ENCODE measurements at places on chromosomes 5 and 9. TPM values are rescaled to one million over a fixed set of nuclear protein-coding genes. Genes with fewer than 3 reads are reported as not detected.

DNA sequence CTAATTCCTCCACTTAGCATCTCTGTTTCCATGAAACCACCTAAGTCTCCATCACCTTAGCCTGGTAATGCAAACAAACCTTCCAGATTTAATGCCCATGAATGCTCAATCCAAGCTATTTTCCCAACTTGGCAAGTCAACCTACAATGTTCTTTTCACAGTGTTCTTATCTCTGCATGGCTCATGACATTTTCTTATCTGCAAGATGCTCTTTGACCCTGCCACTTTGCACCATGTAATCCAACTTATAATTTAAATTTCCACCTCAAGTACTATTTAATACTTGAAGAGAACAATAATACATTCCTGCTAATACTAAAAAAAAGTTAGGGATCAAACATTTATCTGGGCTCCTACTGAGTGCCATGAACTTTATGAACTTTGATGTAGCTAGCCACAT is 164.3 kb downstream of the TMEM232 start:
- DNase-seq = no peak

DNA sequence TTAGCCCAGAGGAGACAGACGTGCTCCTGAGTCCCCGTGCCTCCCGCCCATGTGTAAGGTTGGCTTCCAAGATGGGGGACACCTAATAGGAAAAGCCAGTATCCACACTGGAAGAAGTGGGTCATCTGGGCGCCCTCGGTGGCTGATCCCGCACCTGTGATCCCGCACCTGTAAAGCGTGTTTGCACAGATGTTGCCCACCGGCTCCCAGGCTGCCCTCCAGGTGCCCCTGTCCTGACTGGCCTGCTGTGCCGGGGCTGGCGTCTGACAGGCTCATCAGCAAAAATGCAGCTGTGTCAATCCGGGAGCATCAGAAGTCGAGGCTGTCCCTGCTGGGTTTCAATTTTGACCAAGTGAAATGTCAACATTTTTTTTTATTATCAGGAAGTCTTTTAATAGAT is 88.5 kb downstream of the IRX1 start:
- DNase-seq = no peak

GRCh38 chr5:122816756-122817155 is 28.7 kb upstream of the SNX24 start:
- DNase-seq = no peak

GRCh38 chr5:1511651-1512540 is 11.9 kb downstream of the LPCAT1 start:
- DNase-seq = peak; percentile 38

SLC34A1 gene
- total RNA-seq = not detected

GRCh38 chr5:32812399-32812798 is 101.3 kb downstream of the NPR3 start:
- DNase-seq = no peak

SPINK4 gene
- total RNA-seq = not detected

DNA sequence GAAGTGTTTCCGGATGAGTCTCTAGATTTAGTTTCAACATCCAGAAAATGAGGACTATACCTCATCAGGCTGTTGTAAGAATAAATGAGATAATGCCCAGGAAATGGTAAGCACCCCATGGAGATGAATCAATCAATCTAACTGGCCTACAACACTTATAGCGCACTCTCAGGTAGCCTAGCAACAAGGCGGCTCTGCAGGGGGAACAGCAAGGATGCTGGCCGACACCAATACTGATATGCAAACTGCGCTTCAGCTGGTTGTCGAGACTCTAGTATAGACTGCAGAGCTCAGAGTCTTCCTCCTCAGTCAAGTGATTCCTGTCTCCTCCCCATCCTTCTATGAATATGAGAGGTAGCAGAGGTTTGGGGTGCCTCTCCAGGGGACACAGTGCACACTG is 218.8 kb upstream of the WWC1 start:
- no peak for DNase-seq

DNA sequence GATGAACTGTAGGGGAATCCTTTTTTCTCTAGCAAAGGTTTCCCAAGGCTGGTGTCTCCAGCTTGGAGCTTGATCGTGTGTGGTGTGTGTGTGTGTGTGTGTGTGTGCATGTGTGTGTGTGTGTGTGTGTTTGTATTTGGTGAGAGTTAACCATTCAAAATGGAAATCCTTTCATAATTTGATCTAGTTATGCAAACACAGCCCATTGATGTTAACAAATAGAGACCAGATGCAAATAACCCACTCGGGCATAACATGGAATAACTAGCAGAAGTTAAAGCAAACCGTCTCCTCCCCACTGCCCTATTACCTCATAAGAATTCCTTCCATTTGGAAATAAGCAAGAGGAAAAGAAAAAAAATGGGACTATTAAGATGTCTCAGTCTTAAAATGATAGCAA is 24.9 kb upstream of the ZSWIM6 start:
- DNase-seq = no peak

- no peak for DNase-seq
Measured at GRCh38 chr5:151724360-151724759, 34.1 kb downstream of the ATOX1 start.

DNA sequence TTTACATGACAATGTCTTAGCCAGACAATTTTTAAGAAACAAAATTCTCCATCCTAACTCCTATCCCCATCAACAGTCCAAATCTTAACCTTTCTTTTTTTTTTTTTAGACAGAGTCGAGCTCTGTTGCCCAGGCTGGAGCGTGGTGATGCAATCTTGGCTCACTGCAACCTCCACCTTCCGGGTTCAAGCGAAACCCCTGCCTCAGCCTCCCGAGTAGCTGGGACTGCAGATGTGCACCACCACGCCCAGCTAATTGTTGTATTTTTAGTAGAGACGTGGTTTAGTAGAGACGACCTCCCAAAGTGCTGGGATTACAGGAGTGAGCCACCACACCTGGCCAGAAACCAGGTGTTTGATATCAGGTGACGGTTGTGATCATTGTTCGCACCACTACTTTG is 10.2 kb downstream of the ABL1 start:
- DNase-seq = no peak

UGCG gene
- 36.6 TPM for total RNA-seq

GRCh38 chr5:91976451-91976850 is 593.3 kb upstream of the ARRDC3 start:
- DNase-seq = no peak

DNA sequence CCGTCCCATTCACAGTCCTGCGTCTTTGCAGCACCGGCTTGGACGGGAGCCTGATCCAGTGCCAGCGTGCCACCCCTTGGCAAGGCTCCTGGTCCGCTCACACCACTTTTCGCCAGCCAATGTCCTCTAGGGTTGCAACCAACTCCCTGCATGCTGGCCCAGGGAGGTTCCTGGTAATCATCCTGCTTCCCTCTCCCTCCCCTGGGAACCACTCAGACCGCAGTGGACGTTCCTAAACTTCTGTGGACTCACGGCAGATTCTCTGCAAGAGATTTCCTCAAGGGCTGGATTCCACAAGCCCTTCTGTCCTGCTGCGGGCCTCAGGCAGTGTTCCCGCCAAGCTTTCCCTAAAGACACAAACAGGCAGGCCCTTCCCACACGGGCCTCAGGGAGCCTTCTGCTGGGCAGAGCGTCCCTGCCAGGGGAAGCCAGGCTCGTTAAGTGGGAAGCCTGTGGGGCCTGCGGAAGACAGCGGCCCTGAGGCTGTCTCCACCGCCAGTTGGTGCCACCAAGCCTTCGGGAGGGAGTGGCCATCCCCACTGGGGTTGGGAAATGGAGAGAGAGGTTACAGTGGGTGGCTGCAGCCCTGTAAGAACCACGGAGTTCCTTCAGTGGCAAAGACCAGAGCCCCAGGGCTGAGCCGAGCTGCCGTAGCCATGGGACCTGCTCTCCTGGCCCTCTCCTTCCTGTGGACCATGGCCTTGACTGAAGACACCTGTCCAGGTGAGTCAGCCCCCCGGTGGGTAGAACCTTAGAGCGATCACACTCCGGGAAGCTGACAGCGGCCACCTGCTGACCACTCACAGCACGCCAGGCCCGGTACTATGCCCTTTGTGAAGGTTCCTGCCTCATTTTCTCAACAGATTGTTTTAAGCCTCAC is 16.4 kb upstream of the FCN2 start:
- DNase-seq = no peak

DNA sequence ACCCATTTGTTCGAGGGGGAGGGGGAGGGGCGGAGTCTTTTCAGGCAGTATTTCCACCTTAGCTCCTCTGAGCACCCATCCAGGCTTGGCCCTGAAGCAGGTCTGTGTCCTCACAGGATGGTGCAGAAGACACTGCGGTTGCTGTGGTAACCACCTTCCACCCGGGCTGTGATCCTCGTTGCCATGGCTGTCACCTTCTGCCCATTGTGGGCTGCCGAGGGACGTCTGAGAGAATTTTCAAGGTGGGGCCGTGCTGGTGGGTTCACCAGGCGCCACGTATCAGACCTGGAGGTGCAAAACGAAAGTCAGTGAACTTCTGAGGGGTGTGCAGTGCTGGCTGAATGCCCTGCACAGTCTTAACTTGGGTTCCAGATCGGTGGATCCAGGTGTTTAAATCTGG is 26.7 kb downstream of the POLR1E start:
- DNase-seq = no peak

GRCh38 chr5:19534751-19535150 is 453.2 kb downstream of the CDH18 start:
- no peak for DNase-seq

GRCh38 chr5:113293975-113294310 is 140.8 kb downstream of the TSSK1B start:
- DNase-seq = no peak

DNA sequence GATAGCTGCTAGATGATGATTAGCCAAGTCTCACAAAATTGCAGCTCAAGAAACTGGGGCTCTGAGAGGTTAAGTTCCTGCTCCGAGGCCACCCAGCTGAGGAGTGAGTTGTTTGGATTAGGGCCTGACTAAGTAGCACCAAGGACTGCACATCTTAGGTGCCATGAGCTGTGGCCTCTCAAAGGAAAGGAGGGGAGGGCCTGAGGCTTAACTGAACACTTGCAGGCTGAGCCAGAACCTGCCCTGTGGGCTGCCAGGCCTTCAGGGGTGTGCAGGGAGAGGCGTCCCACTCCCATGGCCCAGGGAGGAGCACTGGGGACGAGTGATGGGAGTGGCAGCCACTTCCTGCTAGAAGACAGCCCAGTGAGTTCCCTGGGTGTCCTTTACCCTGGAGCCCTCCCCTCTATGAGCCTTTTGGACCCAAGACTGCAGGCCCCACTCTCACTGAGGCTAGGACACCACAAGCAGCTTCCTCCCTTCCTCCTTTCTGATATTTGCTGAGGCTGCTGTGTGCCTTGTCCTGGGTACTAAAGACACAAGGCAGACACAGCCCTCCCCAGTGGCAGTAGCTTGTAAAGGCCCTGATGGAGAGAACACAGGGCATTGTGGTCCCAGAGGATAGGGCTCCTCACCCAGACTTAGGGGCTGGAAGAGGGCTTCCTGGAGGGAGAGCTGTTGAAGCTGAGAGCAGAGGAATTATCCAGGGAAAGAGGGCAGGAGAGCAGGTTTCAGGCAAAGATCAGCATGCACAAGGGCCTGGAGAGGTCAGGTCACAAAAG is 22.1 kb downstream of the LMX1B start:
- no peak for DNase-seq

- DNase-seq = no peak
Measured at GRCh38 chr9:15176836-15177235, 130.2 kb downstream of the TTC39B start.

QRFP gene
- total RNA-seq = not detected

GRCh38 chr5:171629221-171629620 is 156.4 kb upstream of the SMIM23 start:
- DNase-seq = no peak

GRCh38 chr9:121285835-121286687 is 18.1 kb downstream of the GSN start:
- peak; percentile 87 for DNase-seq

DNA sequence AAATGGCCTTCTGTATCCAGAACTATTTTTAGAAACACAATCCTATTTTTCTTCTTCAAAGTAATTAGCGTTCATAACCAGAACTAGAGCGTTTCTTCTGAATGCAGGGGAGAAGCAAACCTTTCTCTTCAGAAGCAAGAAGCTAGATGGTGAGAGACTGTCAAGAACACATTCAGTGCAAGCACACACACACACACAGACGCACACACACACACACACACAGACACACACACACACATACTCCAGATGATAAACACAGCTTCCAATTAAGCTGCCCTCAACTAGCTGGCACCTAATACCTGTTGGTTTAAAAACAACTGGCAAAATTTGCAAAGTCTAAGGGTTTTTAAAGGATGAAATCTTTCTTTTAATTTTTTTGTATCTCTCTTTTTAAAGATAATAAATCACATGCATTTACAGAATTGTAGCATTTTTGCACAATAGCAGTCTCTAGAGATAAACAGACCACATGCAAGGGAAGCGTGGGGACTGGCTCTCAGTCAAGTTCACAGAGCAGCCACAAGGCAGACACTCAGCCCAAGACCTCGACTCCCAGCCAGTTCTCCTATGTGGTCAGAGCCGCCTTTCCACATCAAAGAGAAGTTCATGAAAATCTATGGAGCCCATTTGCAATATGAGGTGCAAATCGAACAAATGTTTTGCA is 138.5 kb downstream of the TTLL11 start:
- DNase-seq = no peak

DNA sequence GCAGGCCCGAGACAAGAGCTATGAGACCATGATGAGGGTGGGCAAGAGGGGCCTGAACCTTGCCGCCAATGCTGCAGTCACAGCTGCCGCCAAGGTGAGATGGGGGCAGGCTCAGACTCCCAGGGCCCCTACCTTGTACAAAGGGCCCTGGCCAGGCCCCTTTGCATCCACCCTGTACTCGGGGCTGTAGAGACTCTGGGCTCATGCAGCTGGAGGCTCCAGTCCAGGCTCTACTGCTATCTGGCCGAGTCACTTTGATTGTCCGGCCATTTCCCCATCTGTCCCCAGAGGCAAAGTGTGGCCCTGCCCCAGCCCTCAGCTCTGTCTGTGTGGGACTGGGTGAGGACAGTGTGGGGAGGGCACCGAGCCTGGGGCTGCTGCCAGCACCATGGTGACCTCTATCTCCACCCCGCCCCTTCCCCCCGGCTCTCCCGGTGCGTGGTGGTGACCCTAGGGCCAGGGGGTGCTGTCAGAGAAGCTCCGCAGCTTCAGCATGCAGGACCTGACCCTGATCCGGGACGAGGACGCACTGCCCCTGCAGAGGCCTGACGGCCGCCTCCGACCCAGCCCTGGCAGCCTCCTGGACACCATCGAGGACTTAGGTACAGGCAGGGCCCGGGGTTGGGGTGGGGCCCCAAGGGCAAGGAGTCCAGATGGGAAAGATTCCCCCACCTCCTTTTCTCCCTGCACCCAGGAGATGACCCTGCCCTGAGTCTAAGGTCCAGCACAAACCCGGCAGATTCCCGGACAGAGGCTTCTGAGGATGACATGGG is 6.1 kb downstream of the REEP2 start:
- no peak for DNase-seq

GRCh38 chr9:99363509-99363908 is 141.4 kb downstream of the SEC61B start:
- no peak for DNase-seq

CCDC152 gene
- total RNA-seq = 1.4 TPM

GRCh38 chr5:137462265-137462590 is 36.9 kb downstream of the SPOCK1 start:
- no peak for DNase-seq

GZMA gene
- total RNA-seq = 5.4 TPM

DEPDC1B gene
- 0.48 TPM for total RNA-seq

OTP gene
- total RNA-seq = not detected

- no peak for DNase-seq
Measured at GRCh38 chr5:69527128-69527770, 32.7 kb upstream of the GTF2H2C start.

- DNase-seq = no peak
Measured at GRCh38 chr5:121975294-121975693, 13.5 kb downstream of the SRFBP1 start.

ANGPTL2 gene
- 36.7 TPM for total RNA-seq

- no peak for DNase-seq
Measured at GRCh38 chr5:156693113-156693512, 157.0 kb upstream of the PPP1R2B start.

- DNase-seq = no peak
Measured at GRCh38 chr5:105740242-105740641, 1930.5 kb downstream of the EFNA5 start.

EMB gene
- total RNA-seq = 40.2 TPM

Measured in aorta (tissue), 5 donors.